Tibial nerve (tissue), 4 donors: ENCODE measurements at places on chromosomes 6 and 20. TPM values are rescaled to one million over a fixed set of nuclear protein-coding genes. Genes with fewer than 3 reads are reported as not detected.

SNAP25 gene
- 0.39 TPM for total RNA-seq

BEND6 gene
- total RNA-seq, result 2.3 TPM

DYNLT2 gene
- total RNA-seq, result 2.2 TPM

RAD21L1 gene
- total RNA-seq, result not detected

BPIFB1 gene
- not detected for total RNA-seq

BCLAF1 gene
- total RNA-seq, result 182 TPM

ULBP3 gene
- total RNA-seq, result 5.4 TPM

LY6G6D gene
- not detected for total RNA-seq

GJA10 gene
- not detected for total RNA-seq

CPNE5 gene
- total RNA-seq, result 0.39 TPM

GDAP1L1 gene
- total RNA-seq, result not detected

TCF19 gene
- total RNA-seq, result 3.9 TPM
